Brain pericyte (primary cell): ENCODE measurements at places on chromosomes 7 and 10.
A peak's percentile ranks its signal among the peaks of the same experiment; 100 is the strongest.

GRCh38 chr10:4717670-4718069 is 108.3 kb upstream of the AKR1E2 start:
- no peak for DNase-seq

DNA sequence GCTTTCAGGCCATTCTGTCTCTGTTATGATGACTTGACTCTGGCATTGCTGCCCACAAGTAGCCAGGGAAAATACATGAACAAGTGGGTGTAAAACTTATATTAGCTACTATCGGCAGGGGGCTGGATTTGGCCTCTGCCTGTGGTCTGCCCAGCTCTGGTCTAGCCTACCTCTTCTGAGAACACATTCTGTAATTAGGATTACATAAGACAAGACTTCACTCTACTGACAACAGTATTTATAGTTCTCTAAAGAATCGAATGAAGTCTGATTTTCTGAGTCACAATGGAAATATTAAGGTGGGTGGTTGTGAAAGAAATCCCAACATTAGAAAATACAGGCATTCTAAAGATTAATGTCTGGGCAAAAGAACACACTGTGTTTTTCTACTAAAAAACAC is 55.5 kb downstream of the DLD start:
- DNase-seq = no peak

GRCh38 chr10:119020627-119020946 is 8.9 kb upstream of the NANOS1 start:
- no peak for DNase-seq

GRCh38 chr7:2253525-2254244 is 11.7 kb downstream of the NUDT1 start:
- no peak for DNase-seq

GRCh38 chr10:95287281-95287680 is 3.5 kb downstream of the PDLIM1 start:
- DNase-seq = no peak

GRCh38 chr10:53955091-53955490 is 845.9 kb downstream of the PCDH15 start:
- no peak for DNase-seq

- DNase-seq = no peak
Measured at GRCh38 chr10:70125918-70126552, 6.6 kb downstream of the AIFM2 start.

DNA sequence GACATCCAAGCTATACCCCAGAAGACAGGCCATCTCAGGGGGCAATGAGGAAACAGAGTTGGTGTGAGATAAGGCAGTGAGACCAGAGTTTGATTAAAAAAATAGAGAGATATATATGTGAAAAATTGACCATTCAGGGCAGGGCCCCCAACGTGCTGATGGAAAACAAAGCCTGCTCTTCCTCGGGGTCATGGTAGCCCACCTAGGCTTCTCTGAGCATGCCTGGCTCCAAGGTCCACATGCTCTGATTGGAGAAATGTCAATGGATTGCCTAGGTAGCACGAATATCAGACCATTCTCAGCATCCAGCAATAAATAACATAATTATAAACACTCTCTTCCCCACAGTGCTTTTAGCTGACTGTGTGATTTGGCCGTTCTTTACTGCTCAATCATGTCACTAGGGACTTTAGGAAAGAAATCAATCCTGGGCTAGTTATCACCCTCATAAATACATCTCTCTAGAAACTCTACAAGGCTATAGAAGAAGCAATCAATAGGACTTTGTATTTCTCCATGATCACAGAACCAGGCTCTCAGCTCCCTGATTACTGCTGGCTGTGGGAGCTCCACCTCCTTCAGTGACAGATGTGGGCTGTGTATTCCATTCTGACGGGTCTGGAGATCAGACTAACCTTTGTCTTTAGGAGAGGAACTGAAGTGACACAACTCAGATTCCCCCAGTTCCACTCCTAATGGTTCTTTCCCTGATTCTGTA is 766.4 kb downstream of the GRID1 start:
- DNase-seq = no peak

- no peak for DNase-seq
Measured at GRCh38 chr7:107996072-107996882, 6.7 kb downstream of the LAMB1 start.

- DNase-seq = no peak
Measured at GRCh38 chr10:58400609-58401008, 15.4 kb downstream of the TFAM start.

DNA sequence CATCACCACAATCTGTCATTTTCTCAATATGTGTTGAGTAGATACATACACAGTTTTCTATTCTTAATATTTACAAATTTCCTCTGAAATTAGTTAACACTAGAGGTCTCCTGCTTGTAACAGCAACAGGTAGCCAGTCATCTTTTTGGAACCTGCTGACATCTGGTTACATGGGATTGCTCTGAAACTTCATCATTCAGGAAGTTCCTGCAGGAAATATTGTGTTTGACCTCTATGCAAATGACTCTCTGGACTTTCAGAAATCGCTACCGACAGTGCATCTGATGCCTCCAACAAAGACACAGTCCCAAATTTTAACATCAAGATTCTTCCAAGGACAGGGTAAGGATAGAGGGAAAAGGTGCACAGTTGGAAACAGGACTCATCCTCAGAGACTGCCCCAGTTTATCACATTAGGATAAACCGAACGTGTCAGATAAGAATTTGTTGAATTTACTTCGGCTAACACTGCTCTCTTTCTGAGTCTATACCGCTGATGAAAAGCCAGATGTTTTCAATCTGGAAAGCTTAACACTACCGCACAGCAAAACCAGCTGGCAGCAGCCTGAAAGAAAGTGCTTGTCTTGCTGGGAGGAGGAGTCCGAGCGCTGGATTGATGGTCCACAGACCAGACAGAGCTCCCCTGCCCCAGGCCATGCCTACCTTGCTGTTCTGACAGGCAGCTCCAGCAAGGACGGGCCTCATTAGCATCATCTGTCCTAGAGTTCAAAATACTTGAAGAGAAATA is 633.4 kb downstream of the PARD3 start:
- DNase-seq = no peak

- no peak for DNase-seq
Measured at GRCh38 chr10:93462881-93463280, 19.3 kb downstream of the MYOF start.

DNA sequence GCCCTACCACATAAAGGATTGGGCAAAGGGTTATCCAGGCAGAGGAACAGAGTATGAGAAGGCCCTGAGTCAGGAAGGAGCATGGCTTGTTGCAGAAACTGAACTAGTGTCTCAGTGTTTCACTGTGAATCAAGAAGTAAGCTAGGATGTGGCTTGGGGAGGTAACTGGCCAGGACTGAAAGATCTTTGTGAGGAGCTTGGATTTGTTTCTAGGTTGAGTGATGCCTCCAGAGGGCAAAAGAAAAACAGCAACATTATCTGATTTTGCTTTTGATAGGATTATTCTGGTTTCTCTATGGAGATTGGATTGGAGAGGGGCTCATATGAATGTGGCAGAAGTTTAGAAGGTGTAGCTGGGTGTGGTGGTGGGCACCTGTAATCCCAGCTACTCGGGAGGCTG is 137.9 kb upstream of the HDAC9 start:
- DNase-seq = no peak

DNA sequence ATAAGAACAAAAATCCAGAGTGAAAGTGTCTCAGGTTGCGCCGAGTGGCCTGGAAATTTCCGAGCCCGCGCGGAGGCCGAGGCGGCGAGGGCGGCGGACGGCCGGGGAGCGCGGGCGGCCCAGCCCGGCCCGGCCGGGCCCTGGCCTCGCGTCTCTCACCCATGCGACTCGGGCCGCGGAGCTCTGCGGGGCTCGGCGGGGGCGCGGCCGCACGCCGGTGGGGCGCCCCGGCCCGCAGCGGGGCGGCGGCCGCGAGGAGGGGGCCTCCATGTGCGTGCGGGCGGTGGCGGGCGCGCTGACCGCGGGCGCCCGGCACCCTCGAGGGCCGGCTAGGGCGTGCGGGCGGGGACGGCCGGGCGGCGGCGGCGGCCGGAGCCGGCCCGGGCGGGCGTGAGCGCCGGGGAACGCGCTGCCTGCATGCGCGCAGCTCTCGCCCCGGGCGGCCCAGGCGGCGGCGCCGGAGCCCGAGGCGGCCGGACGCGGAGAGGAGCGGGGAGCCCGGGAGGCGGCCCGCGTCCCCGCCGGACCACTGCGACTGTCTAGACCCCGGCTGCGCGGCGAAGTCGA is 302 bp upstream of the EN2 start:
- DNase-seq = no peak

- no peak for DNase-seq
Measured at GRCh38 chr7:50409856-50410745, 40.0 kb downstream of the FIGNL1 start.

- DNase-seq = no peak
Measured at GRCh38 chr7:17098515-17098914, 199.9 kb upstream of the AHR start.

DNA sequence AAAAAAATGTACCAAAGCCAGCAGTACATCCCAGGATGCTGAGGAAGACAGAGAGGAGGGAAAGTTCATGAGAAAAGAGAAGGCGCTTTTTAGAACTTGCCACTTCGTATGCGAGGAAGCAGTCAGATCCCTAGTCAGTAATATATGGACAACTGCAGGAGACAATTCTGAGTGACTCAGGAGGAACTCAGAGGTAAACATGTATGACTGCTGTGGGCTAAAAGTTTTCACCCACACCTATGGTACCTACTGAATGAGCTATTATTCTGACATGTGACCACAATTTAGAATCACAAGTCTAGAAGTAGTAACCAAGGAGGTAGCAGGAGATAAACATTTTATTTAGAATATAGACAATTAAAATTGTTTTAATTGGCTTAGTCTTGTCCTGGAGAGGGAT is 126.5 kb downstream of the ICA1 start:
- DNase-seq = no peak

DNA sequence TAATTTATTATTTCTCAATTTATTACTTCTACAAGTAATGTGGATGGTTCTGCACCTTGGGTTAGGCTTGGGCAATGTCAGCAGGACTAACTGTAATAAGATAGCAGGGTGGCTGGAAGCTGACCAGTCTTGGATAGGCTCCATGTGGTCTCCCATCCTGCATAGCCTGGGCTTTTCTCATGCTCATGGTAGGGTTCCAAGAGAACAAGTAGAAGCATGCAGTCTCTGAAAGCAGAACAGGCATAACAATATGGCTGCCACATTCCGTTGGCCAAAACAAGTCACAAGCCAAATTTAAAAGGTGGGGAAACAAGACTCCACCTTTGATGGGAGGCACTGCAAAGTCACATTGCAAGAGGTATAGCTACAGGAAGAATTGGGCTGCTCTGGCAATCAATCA is 98.6 kb upstream of the MDFIC start:
- DNase-seq = no peak

GRCh38 chr10:88114368-88114767 is 250.9 kb downstream of the PTEN start:
- no peak for DNase-seq

DNA sequence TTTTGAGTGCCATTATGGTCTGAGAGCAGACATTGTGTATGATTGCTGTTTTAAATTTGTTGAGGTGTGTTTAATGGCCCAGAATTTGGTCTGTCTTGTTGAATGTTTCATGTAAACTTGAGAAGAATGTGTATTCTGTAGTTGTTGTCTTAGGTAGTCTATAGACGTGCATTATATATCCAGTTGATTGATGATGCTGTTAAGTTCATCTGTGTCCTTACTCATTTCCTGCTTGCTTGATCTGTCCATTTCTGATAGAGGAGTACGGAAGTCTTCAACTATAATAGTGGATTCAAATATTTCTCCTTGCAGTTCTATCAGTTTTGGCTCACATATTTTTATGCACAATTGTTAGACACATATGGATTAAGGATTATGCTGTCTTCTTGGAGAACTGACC is 16.0 kb downstream of the PTPN12 start:
- DNase-seq = no peak

GRCh38 chr10:28806488-28806941 is 129.2 kb downstream of the BAMBI start:
- no peak for DNase-seq

GRCh38 chr7:133252506-133252857 is 396 bp upstream of the EXOC4 start:
- no peak for DNase-seq

DNA sequence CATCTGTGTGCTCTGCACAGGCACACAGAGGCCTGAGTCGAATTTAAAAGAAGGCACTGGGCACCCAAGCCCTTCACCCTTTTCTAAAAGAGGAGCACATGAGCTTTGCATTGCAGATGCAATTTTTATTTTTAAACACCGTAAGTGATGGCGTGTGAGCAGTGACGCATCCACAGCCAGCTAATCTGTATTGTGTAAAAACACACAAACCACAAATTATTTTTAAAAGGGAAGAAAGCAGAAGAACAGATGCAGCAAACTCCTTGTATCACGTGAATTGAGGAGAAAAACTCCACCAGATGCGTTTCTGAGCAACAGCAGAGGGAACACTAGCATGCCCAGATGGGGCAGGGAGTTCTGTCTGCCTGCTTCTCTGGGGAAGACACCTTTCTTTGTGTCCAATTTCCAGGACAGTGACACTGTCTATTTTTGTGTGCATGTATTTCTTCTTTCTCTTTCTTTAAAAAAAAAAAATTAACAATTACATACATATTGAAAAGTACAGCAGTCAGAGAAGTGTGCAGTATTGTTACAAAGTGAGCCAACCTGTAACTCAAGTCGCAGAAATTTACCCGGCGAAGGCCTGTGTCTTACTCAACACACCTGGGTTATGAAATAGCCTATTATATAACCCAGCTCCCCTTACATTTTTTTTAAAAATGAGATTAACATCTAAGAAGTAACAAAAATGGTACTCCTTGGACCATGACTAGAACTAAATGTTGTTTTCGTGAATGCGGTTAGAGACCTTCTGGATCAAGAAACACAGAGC is 39.2 kb downstream of the EEPD1 start:
- peak; percentile 29 for DNase-seq

- no peak for DNase-seq
Measured at GRCh38 chr10:34206935-34207268, 608.2 kb downstream of the PARD3 start.

DNA sequence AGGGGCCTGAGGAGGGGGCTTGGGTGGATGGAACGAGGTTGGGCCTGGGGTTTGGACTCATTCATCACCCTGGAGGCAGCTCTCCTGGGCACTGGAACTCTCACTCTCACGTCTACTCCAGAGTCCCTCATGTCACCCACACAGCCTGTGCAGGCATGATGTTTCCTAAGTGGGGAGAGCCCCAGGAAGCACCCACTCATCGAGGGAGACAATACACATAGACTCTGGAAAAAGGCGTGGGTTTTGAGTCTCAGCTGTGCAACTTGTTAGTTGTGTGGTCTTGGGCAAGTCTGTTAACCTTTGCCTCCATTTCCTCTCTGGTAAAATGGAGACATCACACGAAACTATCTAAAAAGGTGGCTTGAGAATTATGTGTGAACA is 25.9 kb upstream of the RBM20 start:
- no peak for DNase-seq

DNA sequence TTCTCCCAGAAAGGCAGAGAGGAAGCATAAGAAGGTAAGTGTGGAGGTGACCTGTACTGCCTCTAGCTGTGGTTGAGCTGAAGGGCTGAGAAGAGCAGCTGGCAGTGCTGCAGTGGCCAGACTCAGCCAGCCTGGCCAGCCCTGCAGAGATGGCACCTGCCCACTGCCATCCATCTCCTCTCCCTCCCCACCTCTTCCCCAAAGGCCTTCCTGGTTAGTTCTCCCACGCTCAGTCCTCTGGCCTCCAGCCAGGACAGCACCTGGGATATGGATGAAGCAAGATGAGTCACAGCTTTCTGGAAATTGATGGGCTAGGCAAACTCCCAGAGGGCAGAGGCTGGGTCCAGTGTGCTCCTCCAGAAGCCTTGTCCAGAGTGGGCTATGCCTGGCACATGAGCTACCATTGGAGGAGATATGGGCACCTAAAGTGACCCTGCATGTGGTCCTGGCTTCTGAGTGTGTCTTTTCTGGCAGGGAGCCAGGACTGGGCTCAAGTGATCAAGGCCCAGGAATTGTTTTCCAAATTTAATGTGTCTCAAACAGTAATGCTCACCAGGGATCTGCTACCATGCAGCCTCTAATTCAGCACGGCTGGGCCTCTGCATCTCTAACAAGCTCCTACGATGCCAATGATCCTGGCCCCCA is 81.0 kb upstream of the CACUL1 start:
- no peak for DNase-seq
